ENCODE measurements at places on chromosomes 2 and 18. TPM values are rescaled to one million over a fixed set of nuclear protein-coding genes. Genes with fewer than 3 reads are reported as not detected.

Gene FAM228A
- total RNA-seq, result 0.09 TPM

Gene LIMS3
- 1.6 TPM for total RNA-seq

Gene GPR55
- not detected for total RNA-seq

Gene SIX2
- total RNA-seq, result not detected

All from bronchial smooth muscle cell (primary cell).